A673 (cell line): ENCODE measurements at places on chromosomes 12 and 14. TPM values are rescaled to one million over a fixed set of nuclear protein-coding genes. Genes with fewer than 3 reads are reported as not detected.

GRCh38 chr12:99609455-99610181, 37.9 kb upstream of the GARIN6 start:
- no peaks in the 10 kb centered on the region for H3K4me1 ChIP-seq
- no peak overlapping the region for H3K4me3 ChIP-seq
- no peaks in the 10 kb centered on the region for H3K27me3 ChIP-seq
- no peak overlapping the region for H3K27ac ChIP-seq
- DNase-seq: no peak

DNA sequence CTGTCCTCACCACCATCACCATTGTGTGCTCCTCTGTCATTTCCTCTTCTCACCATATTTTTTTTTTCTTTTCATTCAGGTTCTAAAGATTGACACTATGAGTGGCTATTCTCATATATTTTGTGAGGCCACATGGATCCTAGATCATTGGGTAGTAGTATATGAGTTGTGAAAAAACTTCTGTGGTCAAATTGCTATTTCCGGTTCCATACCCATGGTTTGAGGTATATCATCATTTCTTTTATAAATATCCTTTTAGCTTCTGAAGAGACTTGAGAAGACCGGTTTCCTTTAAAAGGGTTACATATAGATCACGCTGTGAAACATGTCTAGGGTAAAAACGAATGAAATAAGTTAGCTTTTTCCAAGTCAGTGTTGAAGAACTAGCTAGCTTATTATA, 769.3 kb downstream of the NOVA1 start:
- no peak overlapping the region for H3K27ac ChIP-seq
- peaks cover 7% of the 10 kb centered on the region for H3K4me1 ChIP-seq
- DNase-seq: no peak

DNA sequence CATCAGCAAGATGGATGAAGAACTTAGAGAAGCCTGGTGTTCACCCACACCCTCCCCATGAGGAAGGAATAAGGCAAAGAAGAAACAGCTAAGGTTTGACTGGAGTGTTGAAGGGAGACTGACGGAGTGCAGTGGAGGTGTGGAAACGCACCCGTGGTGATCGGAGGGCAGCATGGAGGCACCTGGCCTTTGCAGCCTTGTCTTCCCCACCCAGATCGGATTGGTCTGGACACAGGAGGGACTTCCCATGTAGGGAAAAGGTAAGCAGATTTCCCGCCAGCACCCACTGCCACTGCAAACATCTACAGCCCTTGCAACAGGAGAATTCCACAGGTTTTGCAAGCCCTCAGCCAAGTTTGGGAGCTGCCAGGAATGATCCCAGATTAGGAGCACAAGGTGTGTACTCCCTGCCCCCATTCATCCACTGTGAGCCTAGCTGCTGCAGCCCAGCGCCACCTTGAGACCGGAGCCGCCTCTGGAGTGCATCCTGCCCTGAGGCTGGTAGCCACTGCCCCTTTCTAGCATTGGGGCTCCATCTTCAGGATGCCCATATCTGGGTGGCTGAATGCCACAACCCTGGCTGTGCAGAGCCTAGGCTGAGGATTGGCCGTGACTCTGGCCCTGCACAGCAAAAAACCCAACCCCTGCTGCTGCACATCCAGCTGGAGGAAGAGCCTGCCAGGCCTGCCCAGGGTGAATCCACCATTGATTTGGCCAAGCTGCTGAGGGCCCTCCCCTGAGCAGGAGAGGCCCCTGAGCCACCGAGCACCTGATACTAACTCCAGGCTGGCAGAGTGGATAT, 411.1 kb downstream of the TMEM121 start:
- no peaks in the 10 kb centered on the region for H3K36me3 ChIP-seq
- no peak overlapping the region for H3K27ac ChIP-seq
- no peaks in the 10 kb centered on the region for H3K4me1 ChIP-seq
- peaks cover 52% of the 10 kb centered on the region for H3K27me3 ChIP-seq
- no peak overlapping the region for H3K4me3 ChIP-seq

ACOT6 gene
- total RNA-seq: not detected in 2 replicates

LALBA gene
- total RNA-seq: not detected in 2 replicates

- no peaks in the 10 kb centered on the region for H3K27me3 ChIP-seq
- H3K4me1 ChIP-seq: no peaks in the 10 kb centered on the region
- no peak overlapping the region for H3K4me3 ChIP-seq
- H3K27ac ChIP-seq: no peak overlapping the region
- H3K36me3 ChIP-seq: no peaks in the 10 kb centered on the region
Observed at GRCh38 chr12:92547420-92547819, 155.4 kb upstream of the PLEKHG7 start.

GRCh38 chr12:6535960-6536847, 1.9 kb downstream of the GAPDH start:
- no peaks in the 10 kb centered on the region for H3K27me3 ChIP-seq
- DNase-seq: no peak
- H3K4me3 ChIP-seq: peak overlapping the region; percentile 84
- H3K36me3 ChIP-seq: peaks cover 61% of the 10 kb centered on the region
- H3K4me1 ChIP-seq: peaks cover 59% of the 10 kb centered on the region

DNA sequence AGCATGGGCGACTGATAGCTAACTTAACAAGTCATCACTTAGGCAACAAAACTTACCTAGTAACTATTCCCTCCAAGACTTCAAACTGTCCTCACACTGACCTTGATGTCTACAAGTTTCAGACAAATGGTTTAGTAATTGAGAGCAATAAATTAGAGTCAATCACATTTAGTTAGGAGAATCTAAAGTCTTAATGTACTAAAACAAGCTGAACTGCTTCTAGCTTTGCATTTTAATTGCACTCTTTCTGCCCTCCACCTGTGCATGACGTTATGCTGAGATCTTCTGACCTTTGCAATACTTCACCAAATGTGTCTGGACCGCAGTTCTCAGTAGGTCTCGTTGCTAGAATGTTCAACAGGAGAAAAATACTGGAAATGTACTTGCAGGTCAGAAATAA, 158.0 kb downstream of the PIK3C2G start:
- H3K27me3 ChIP-seq: no peaks in the 10 kb centered on the region
- H3K4me1 ChIP-seq: no peaks in the 10 kb centered on the region
- no peak overlapping the region for H3K4me3 ChIP-seq
- DNase-seq: no peak

GRCh38 chr14:65840786-65841185, 428.3 kb downstream of the FUT8 start:
- H3K27ac ChIP-seq: no peak overlapping the region
- H3K36me3 ChIP-seq: no peaks in the 10 kb centered on the region
- H3K4me3 ChIP-seq: no peak overlapping the region
- H3K27me3 ChIP-seq: no peaks in the 10 kb centered on the region
- DNase-seq: no peak

DNA sequence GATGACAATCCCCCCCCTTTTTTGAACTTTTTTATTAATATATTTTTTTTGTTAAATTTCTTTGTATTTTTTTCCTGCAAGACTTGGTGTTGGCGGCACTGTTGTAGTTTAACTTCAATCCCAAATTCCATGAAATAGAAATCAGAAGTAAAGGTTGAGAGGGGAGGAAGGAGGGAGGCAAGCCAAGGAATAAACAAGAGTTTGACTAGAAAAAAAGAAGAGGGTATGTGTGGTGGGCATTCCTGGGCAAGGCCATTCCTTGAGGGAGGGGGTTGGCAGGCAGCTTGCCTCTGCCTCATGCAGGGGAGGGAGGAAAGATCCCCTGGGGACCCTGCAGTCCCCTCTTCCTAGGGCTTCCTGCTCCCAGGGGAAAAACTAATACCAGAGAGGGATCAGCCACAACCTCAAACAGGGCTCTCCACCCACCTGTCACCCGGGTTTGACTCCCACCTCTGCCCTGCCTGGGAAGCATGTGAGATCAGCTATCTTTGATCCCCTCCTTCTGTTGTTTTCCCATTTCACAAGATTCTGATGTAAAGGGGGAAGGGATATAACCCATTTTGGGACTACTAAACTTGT, 519 bp upstream of the AP1G2 start:
- H3K27me3 ChIP-seq: no peaks in the 10 kb centered on the region
- DNase-seq: no peak
- no peak overlapping the region for H3K27ac ChIP-seq
- peaks cover 14% of the 10 kb centered on the region for H3K4me1 ChIP-seq

- no peak for DNase-seq
- no peaks in the 10 kb centered on the region for H3K27me3 ChIP-seq
- no peak overlapping the region for H3K4me3 ChIP-seq
- H3K36me3 ChIP-seq: no peaks in the 10 kb centered on the region
Observed at GRCh38 chr14:85934123-85934885, 404.4 kb downstream of the FLRT2 start.

FGF6 gene
- total RNA-seq: not detected in 2 replicates

DNA sequence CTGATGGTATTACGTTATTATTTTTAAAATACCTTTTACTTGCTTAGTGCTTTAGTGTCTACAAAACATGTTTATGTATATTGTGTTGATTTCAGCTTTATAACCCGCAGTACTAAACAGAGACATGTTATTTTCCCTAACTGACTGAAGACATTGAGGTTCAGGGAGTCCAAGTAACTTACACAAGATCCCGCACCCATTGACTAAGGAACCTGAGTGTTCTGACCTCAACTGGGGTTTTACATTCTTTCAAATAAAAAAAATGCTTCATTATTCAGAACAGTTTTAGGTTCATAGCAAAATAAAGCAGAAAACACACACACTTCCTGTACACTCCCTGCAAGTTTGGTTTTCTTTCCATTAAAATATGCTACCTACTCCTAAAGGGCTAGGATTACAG, 60.4 kb upstream of the METAP2 start:
- no peak overlapping the region for H3K4me3 ChIP-seq
- peaks cover 18% of the 10 kb centered on the region for H3K4me1 ChIP-seq
- H3K27me3 ChIP-seq: no peaks in the 10 kb centered on the region
- DNase-seq: no peak

DNA sequence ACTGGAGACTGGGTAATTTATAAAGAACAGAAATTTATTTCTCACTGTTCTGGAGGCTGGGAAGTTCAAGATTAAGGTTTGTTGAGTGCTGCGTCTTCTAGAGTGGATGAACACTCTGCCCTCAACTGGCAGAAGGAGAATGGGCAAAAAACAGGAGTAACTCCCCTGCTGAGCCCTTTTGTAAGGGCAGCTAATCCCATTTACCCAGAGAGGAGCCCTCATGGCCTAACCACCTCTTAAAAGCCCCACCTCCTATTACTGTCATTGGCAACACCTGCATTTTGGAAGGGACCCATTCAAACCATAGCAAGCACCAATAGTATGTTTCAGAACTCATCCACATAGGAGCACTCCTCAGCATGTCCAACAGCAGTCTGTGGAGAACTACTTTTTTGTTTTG, 47.4 kb downstream of the BORCS5 start:
- H3K27ac ChIP-seq: no peak overlapping the region
- DNase-seq: peak; percentile 21
- peaks cover 11% of the 10 kb centered on the region for H3K4me1 ChIP-seq
- H3K36me3 ChIP-seq: no peaks in the 10 kb centered on the region
- H3K27me3 ChIP-seq: no peaks in the 10 kb centered on the region

DNA sequence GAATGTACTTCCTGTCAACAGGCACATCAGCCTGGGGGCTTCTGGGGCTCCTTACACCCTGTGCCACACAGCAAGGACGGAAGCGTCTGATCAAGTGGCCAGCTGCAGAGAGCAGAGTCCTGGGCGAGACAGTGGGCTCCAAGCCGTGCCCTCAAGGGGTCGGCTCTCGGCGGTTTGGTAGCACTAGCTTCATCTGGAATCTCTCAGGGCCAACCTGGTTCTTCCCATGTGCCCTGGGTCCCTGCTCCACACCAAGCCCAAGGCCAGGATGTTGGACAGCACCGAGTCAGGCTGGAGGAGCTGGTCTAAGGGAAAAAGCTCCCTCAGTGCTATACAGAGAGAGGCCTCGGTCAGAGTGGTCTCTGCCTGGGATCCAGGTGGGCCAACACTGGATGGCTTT, 20.5 kb downstream of the DIO3 start:
- no peaks in the 10 kb centered on the region for H3K27me3 ChIP-seq
- no peak overlapping the region for H3K4me3 ChIP-seq

- no peaks in the 10 kb centered on the region for H3K27me3 ChIP-seq
- no peak overlapping the region for H3K27ac ChIP-seq
- no peaks in the 10 kb centered on the region for H3K4me1 ChIP-seq
- H3K4me3 ChIP-seq: no peak overlapping the region
- no peaks in the 10 kb centered on the region for H3K36me3 ChIP-seq
- no peak for DNase-seq
Observed at GRCh38 chr12:26595806-26596205, 237.2 kb downstream of the ITPR2 start.

DNA sequence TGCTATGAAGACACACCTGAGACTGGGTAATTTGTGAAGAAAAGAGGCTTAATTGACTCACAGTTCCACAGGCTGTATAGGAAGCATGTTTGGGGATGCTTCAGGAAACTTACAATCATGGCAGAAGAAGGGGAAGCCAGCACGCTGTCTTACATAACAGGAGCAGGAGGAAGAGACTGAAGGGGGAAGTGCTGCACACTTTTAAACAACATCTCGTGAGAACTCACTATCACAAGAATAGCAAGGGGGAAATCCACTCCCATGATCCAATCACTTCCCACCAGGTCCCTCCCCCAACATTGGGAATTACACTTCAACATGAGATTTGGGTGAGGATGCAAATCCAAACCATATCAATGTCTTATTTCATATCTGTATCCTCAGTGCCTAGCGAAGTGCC, 307.2 kb downstream of the ATP23 start:
- H3K4me3 ChIP-seq: no peak overlapping the region
- no peak for DNase-seq
- peaks cover 3% of the 10 kb centered on the region for H3K27me3 ChIP-seq

GRCh38 chr14:68584786-68585185, 208.1 kb downstream of the ZFP36L1 start:
- no peaks in the 10 kb centered on the region for H3K36me3 ChIP-seq
- DNase-seq: no peak
- peaks cover 51% of the 10 kb centered on the region for H3K4me1 ChIP-seq

DNA sequence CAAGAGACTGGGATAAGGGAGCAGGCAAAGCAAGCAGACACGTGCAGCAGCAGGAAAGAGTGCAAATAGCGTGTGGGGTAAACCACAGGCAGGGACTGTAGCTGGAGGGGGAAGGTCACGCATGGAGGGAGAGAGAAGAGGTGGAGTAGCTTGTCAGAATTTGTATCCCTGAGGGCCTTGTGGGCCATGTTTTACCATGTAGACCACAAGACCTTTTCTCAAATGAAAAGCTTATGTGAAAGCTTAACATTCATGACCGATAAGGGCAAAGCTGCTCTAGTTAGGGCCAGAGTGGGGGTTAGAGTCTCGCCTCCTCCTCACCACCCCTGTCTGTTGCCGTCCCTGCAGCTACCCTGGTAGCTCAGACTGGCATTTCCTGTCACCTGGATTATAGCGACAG, 152.9 kb upstream of the E2F7 start:
- no peak for DNase-seq
- no peak overlapping the region for H3K27ac ChIP-seq
- no peak overlapping the region for H3K4me3 ChIP-seq
- no peaks in the 10 kb centered on the region for H3K36me3 ChIP-seq
- H3K27me3 ChIP-seq: no peaks in the 10 kb centered on the region

DNA sequence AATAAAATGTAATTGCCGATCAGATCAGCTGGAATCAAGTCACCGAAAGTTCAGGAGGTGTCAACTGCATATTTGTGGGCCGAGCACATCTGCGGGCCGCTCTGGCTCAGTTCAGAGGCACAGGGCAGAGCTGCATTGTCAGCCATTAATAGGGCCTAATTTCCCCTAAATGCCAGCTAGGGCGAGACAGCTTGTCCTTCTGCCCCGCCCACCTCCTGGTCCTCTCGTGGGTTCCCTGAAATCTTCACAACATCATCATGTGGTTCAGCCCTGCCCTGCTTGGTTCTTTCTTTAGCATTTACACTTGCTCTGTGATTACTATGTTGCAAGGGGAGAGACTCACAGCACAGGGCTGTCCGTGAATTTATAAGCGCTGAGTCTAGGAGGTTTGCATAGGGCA, 148.9 kb downstream of the CHST11 start:
- no peak for DNase-seq
- peaks cover 6% of the 10 kb centered on the region for H3K4me1 ChIP-seq
- H3K4me3 ChIP-seq: no peak overlapping the region

GRCh38 chr12:81797100-81797499, 38.0 kb upstream of the PPFIA2 start:
- peaks cover 20% of the 10 kb centered on the region for H3K27me3 ChIP-seq
- no peaks in the 10 kb centered on the region for H3K4me1 ChIP-seq
- no peak overlapping the region for H3K27ac ChIP-seq
- H3K36me3 ChIP-seq: no peaks in the 10 kb centered on the region
- DNase-seq: peak; percentile 56
